ENCODE measurements at places on chromosomes 3 and 15.

DNA sequence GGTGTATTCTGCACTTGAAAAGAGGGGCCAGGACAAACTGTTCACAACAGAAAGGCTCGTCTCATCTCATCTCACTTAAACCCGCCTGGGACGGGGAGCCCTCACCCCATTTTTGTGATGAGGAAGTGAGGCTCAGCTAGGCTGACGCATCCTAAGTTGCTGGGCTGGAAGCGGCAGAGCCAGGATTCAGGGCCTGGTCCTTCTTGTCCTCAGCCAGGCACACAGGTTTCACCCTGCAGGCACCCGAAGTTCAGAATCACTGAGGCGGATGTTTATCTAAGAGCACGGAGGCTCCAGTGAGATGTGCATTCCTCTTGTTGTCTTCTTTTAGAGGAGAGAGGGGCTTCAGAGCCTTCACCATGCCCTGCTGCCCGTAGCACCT lies 51.1 kb upstream of the PLXNA1 start:
- no peak for DNase-seq

GRCh38 chr3:152760024-152760563 lies 74.8 kb upstream of the P2RY1 start:
- no peak for DNase-seq

DNA sequence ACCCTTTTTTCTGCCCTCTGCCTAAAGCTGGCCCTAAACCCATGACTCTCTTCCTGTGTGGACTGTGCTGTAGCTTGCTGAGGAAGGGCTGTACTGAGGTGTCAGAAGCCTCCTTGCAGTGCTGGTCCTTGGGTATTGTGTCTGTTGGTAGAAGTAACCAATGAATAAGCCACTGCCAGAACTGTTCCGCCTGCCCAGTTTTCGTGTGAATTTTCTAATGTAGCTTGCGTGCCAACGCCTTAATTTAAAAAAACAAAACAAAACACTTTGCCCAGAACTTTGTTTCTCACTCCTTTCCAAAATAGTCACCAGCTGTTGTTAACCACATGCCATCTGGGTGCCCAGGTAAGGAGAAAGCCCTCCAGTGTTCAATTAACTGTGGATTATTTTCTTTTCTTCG lies 101.9 kb downstream of the KLHL25 start:
- no peak for DNase-seq

GRCh38 chr3:138429665-138430064 lies 4.8 kb upstream of the ESYT3 start:
- DNase-seq = no peak

DNA sequence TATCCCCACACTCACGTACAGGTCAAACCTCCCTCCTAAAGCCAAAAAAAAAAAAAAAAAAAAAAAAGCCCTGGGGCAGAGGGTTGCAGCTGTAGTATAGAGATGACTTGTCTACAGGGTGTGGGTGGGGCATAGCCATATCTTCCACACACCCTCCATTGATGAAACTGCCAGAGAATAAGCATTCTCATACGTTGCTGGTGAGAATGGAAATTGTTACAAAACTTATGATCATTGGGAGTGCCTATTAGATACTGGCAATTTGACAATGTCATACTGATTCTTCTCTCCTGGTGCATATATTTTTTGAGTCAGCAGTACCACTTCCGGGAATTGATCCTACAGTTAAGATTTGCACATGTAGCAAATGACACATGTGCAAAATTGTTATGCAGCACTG lies 11.0 kb upstream of the CTNNB1 start:
- no peak for DNase-seq

- no peak for DNase-seq
Observed at GRCh38 chr3:138451595-138452162, 17.3 kb downstream of the ESYT3 start.

- DNase-seq = peak; percentile 61
Observed at GRCh38 chr3:8529181-8529637, 27.6 kb downstream of the LMCD1 start.

- peak; percentile 71 for DNase-seq
Observed at GRCh38 chr3:39180546-39181346, 11.6 kb downstream of the XIRP1 start.

- no peak for DNase-seq
Observed at GRCh38 chr15:56053046-56053400, 59.6 kb upstream of the NEDD4 start.

- no peak for DNase-seq
Observed at GRCh38 chr3:55858727-55859126, 371.6 kb upstream of the WNT5A start.

DNA sequence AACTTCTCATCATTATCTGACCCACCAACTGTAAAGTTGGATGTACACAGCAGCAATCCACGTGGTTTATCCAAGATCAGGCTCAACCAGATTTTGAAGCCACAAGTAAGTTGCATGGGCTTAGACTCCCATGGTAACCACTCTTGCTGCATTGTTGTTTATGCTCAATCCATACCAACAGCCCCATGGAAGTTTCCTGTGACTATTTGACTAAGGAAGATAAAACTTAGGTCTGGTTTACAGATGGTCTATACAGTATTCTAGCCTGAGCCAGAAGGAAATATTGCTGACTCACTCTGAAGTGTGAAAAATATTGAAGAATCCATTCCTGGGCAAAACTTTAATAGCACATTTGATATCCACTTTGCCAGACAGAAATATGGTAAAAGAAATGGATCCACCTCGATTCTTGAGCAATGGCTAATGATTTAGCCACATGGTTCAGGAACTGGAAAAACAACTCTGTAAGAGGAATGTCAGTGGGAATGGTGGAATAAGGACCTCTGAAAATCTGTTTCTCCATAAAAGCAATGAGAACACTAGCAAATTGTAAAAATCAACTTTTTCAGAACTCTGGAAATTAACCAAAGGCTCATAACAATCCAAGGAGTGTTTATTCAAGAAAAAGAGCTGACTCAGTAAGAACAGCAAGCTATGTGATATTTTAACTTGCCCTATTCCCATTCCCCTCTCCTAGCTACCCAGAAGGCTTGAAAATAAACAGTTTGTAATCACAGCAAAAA lies 162.9 kb upstream of the STT3B start:
- peak; percentile 24 for DNase-seq

DNA sequence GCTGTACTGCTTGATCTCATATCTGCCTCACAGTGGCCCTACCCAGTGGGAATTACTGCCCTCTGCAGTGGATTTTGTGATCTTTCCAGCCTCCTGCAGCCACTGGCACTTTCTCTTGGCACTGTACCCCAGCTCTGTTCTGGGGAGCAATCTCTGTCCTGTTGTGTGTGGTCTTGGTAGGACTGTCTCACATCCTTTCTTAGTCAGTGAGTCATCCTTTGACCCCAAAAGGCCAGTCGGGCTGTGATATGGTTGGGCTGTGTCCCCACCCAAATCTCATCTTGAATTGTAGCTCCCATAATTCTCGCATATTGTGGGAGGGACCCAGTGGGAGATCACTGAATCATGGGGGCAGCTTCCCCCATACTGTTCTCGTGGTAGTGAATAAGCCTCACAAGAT lies 133.3 kb upstream of the TPM1 start:
- DNase-seq = no peak

GRCh38 chr3:170277833-170278580 lies 55.8 kb downstream of the PRKCI start:
- peak; percentile 15 for DNase-seq

GRCh38 chr3:7447197-7447769 lies 586.4 kb downstream of the GRM7 start:
- no peak for DNase-seq
